Astrocyte of the hippocampus (primary cell): ENCODE measurements at places on chromosomes 1 and 21.

DNA sequence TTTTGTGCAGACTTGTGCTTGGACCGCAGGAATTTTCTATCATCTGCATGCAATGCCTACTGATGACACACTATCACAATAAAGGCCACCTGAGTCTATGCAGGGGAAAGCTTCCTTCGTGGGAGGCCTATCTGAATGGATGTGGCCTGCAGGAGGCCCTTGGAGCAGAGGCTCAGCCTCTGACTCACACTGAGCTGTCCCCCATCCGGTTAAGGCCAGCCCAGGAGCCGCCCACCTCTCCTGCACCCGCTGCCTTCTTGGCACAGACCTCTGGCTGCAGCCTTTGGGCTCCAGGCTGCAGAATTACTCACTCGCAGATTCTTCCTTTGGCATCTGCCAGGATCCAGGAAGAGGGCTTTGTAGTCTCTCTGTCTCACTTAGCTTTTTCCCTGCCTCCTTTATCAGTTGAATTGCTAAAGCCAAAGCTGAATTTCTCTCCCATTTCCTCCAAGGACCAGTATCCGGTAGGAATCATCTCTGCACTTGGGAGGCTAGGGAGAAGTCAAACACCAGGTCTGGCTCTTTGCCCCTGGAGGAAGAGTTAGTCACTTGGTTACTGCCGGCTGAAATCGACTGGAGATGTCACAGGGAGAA is 65.1 kb upstream of the JUN start:
- DNase-seq, result peak; percentile 96

- DNase-seq, result no peak
Measured at GRCh38 chr1:44496541-44497171, 91.6 kb downstream of the RNF220 start.

GRCh38 chr1:177171536-177172123 is 872 bp downstream of the BRINP2 start:
- DNase-seq, result no peak

DNA sequence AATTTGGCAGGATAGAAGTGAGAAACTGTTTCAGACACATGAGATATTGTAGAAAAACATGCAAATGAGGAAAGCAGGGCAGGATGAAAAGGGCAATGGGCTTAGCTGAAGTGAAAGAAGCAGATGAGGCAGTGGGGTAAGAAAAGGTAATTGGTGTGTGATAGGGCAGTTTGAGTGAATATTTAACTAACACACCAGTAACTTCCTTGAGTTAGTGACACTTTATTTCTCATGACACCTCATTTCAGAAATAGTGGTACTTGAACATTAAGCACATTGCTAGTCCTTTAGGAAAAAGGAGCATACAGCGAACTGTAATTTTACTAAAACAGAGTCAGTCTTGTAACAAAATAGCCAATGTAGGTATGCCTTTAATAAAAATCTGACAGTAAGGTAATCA is 415.0 kb downstream of the DPYD start:
- DNase-seq, result no peak

DNA sequence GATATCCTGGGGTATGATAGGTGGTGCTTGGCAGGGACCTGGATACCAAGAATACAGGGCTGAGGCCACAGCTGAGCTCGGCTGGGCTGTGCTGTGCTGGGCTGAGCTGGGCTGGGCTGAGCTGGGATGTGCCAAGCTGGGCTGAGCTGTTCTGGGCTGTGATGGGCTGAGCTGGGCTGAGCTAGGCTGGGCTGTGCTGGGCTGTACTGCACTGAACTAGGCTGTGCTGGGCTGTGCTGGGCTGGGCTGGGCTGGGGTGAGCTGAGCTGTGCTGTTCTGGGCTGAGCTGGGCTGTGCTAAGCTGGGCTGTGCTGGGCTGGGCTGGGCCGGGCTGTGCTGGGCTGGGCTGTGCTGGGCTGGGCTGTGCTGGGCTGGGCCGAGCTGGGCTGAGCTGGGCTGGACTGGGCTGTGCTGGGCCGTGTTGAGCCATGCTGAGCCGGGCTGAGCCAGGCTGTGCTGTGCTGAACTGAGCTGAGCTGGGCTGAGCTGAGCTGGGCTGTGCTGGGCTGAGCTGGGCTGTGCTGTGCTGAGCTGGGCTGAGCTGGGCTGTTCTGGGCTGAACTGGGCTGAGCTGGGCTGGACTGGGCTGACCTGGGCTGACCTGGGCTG is 94.7 kb upstream of the ACTRT2 start:
- DNase-seq, result no peak

DNA sequence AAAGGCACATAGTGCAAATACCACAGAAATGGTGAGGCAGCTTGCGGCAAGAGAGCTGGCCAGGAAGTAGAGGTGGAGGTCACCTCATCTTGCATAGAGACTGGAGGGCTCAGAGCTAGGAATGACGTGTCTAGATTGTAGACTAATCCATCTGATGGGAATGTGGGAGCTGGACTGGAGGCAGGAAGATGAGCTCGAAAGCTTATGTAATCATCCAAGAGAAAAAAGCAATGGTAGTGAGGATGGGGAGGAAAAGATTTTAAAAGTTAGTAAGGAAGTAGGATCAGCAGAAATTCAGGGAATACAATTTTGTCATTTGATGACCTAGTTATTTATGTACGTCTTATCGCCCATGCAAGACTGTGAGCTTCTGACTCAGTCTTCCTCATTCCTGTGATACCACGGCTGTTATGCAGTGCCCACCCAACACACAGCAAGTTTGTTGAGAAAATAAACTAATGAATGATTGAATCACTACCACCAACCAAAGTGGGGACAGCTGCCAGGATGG is 123.9 kb downstream of the RRAGC start:
- peak; percentile 60 for DNase-seq

- DNase-seq, result no peak
Measured at GRCh38 chr21:38986406-38986805, 180.7 kb downstream of the ETS2 start.

GRCh38 chr1:32816676-32817158 is 441 bp downstream of the YARS1 start:
- DNase-seq, result peak; percentile 53

- no peak for DNase-seq
Measured at GRCh38 chr1:118973032-118973431, 15.1 kb downstream of the TBX15 start.

GRCh38 chr1:24933468-24933867 is 3.4 kb upstream of the RUNX3 start:
- DNase-seq, result no peak

- DNase-seq, result peak; percentile 69
Measured at GRCh38 chr1:26597629-26598039, 68.1 kb downstream of the RPS6KA1 start.

- DNase-seq, result no peak
Measured at GRCh38 chr1:84757301-84757700, 67.0 kb upstream of the SSX2IP start.

GRCh38 chr1:233393084-233393840 is 65.7 kb downstream of the MAP3K21 start:
- peak; percentile 34 for DNase-seq

DNA sequence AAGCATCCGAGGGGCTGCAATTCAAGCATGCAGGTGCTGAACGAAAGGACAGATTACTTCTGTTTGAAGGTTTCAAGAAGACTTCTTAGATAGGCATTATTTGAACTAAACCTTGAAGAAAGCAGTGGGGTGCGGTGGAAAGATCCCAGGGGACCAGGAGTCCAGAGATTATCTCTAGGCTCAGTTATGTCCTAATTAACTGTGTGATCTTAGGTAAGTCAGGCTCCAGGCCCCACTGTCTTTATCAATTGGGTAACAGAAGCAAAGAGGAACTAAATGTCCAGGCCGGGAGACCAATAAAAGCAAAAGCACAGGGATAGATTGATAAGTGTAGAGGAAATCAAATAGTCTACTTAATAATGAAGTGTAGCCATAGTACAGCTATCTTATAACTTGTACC is 72.9 kb upstream of the CDC42BPA start:
- DNase-seq, result no peak

DNA sequence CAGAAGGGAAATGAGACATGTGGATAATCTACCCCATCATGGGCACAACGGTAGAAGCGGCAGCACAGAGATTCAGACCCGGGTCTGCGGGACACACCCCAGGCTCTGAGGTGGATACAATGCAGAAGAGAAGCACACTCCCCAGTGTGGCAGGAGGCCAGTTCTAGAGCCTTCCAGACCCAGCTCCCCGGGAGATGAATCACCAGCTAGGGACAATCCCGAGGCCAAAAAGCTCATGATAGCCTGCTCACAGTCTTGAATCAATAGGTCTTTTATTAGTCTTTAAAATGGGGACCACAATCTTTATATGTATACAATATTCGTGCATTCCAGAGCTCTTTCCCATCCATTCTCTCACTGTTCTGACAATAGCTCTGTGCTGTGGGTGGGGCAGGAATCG is 57.3 kb upstream of the DIRAS3 start:
- DNase-seq, result peak; percentile 60

GRCh38 chr1:88698764-88699163 is 14.7 kb downstream of the PKN2 start:
- DNase-seq, result no peak

- DNase-seq, result peak; percentile 48
Measured at GRCh38 chr1:63669151-63669961, 76.1 kb downstream of the PGM1 start.

- peak; percentile 86 for DNase-seq
Measured at GRCh38 chr1:34924759-34925555, 4.5 kb downstream of the DLGAP3 start.
